H1 (cell line): ENCODE measurements at places on chromosomes 2 and 18.
A peak's percentile ranks its signal among the peaks of the same experiment; 100 is the strongest.

- DNase-seq, result no peak
Measured at GRCh38 chr2:107263628-107264027, 377.7 kb upstream of the ST6GAL2 start.

DNA sequence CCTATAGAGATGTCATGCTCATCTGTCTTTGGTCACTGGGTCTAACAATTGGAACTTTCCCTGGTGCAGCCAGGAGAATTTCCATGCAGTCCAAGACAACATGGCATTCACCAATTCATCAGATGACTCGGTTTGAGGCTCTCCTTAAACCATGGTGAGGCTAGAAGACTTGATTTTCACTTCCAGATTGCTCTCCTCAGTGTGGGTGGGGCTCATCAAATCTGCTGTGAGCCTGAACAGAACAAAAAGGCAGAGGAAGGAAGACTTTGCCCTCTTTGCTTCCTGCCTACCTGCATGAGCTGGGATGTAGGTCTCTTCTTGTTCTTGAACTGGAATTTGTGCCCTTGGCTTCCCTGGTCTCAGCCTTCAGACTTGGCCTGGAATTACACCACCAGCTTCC is 203.4 kb upstream of the TRIB2 start:
- DNase-seq, result no peak

DNA sequence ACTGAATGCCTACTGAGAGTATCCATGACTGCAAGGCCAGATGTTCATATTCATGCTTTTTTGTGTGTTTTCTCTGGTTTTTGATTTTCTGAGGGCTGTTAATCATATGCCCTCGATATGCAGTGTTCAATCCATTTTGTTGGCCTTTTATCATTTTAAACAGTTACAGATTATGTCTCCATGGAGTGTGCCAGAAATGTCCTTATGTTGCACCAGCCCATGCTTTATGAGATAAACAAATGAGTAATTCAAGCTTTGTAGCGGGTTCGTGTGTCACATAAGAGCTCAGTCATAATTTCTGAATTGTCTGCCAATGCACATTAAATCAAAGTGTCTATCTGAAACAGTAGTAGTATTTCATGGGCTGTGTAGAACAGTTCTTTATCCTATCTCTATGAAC is 583.0 kb downstream of the THSD7B start:
- no peak for DNase-seq

- peak; percentile 11 for DNase-seq
Measured at GRCh38 chr2:121036226-121036692, 248.7 kb downstream of the TFCP2L1 start.

DNA sequence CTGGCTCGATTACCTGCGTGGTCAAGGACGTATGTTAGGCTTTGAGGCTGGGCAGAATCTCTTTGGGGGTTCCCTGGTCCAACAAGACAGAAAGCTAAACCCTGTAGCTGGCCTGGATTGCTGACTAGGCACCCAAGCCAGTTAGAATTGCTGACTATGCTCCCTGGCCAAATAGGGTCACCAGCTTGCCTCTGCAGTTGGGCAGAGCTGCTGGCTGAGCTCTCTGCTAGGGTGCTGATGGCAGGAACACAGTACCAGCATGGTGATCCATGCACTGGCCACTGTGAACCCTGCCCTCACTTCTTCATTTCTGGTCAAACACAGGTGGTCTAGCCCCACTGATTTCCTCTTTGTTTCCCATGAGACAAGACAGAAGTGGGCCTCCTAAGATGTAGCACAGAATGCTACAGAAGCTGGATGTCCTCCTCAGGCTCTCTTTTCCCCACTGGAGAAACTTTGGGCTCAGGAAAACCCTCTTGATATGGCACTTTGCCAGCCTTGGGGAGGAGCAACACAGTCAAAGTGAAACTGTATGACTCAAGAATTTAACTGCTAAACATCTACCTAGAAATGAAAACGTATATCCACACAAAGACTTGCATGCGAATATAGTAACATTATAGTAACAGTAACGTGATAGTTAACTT is 20.8 kb downstream of the SP140L start:
- DNase-seq, result no peak

GRCh38 chr2:127225186-127225960 is 5.3 kb upstream of the CYP27C1 start:
- no peak for DNase-seq

DNA sequence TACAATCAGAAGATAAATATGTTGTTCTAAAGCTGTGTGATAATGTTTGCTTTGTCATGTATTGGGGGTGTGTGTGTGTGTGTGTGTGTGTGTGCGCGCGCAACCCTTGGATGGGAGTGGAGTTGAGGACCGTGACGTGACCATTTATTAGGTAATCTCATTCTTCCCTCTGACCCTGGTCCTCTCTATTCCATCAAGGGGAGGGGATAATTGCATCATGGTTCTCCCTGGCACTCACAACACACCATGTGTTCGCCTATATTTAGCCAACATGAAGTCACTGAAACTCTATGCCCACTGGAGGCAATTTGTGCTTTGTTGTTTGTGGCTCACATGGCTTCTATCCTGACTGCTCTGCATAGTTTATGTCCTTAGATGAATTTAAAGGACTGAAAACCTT is 79.8 kb upstream of the LRPPRC start:
- no peak for DNase-seq

DNA sequence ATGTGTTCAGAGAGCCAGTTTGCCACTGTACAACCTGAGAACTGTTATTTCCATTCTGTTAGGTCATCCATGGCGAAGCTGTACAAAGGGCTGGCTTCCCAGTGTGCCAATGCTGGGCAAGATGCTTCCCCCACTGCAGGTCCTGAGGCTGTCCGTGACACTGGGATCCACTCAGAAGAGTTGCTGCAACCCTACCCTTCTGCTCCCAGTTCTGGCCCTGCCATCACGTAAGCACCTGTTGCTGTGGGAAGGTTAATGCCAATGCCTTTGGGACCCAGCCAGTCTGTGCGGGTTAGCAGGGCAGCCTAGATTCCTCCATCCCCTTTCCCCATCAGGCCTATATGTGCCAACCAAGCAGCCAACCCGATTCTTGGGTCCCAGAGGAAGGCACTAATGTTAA is 68.3 kb downstream of the ARHGEF33 start:
- no peak for DNase-seq

- peak; percentile 61 for DNase-seq
Measured at GRCh38 chr2:202377207-202377761, 1.2 kb downstream of the BMPR2 start.

DNA sequence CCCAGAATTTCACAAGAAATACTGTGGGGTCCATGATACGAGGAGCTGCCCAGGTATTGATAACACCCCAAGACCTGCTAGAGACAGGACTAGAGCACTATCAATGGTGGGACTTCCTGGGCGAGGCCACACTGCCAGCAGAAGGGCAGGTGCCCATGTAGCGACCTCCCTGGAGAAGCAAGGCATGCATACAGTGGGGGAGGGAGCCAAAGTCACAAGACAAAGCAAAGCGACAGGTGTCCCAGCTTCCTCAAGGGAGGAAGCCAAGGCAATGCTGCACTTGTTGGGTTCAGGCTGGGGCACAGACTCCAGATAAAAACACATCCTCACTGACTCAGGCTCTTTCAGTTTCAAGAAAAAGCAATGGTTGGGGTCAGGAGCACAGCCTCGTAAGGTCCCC is 7.5 kb downstream of the CD207 start:
- no peak for DNase-seq

- DNase-seq, result no peak
Measured at GRCh38 chr2:146850746-146851145, 994.1 kb upstream of the ACVR2A start.

- no peak for DNase-seq
Measured at GRCh38 chr18:50724751-50725151, 95.1 kb downstream of the MRO start.

DNA sequence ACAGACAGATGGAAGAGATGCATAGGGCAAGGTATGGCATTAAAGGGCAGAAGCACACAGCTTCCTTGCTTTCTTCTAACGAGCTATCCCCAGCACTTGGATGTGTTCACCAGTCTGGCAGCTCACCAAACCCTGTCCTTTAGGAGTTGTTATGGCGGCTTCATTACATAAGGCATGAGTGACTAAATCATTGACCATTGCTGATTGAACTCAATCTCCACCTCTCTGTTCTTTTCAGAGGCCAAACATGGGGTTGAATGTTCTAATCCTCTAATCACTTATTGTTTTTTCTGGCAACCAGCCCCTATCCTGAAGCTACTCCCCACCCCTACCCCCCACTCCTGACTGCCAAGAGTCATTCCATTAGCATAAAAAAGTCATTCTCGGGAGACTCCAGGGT is 301.8 kb downstream of the XIRP2 start:
- DNase-seq, result no peak

DNA sequence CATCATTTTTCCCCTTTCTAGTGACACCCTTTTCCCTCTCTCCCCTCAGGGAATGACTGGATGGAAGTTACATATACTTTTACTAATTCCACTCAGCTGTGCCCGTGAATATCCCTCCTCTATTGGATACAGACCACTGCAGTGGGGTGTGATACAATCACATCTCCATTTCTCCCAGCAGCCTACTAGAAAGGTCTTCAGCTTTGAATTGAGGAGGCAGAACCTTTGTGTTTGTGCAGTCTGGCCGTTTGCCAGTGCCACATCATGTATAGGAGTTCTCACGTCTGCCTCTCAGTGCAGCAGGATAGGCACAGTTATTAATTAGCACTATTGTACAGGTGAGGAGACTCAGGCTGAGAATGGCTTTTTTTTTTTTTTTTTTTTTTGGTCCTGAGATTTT is 16.4 kb downstream of the TNFRSF11A start:
- DNase-seq, result no peak

GRCh38 chr2:108403494-108403893 is 25.7 kb downstream of the SULT1C4 start:
- peak; percentile 64 for DNase-seq

DNA sequence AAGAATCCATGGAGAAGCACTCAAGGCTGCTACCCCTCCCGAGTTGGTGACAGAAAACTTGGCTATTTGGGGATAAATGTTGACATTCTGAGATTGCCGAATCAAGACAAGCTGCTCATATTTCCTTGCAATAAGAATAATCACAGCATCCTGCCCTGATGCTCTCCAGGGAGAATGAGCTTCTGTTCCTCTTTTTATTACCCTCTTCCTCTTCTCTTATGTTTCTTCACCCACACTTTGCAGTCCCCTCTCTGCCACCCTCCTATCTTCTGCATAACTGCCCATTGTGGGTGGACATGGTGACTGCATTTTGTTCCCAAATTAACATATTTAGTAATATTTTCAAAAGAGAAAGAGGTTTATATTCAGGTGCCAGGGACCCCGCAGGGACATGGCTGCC is 11.9 kb upstream of the MSGN1 start:
- no peak for DNase-seq

GRCh38 chr2:233152541-233152940 is 92.4 kb downstream of the INPP5D start:
- no peak for DNase-seq

DNA sequence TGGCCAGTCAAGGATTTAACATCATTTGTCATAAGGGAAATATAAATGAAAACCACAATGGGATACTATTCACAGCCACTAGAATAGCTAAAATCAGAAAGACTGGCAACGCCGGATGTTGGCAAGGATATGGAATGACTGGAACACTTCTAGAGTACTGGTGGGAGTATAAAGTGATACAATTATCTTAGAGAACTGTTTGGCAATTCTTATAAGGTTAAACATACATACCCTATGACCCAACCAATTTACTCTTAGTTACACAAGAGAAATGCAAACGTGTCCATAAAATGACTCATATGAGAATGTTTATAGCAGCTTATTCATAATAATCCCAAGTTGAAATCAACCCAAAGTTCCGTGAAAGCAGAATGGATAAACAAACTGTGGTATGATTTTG is 35.1 kb downstream of the MAPK4 start:
- DNase-seq, result no peak

GRCh38 chr18:32346671-32347070 is 124.0 kb downstream of the GAREM1 start:
- DNase-seq, result no peak

GRCh38 chr18:62407660-62408059 is 82.5 kb downstream of the TNFRSF11A start:
- no peak for DNase-seq

DNA sequence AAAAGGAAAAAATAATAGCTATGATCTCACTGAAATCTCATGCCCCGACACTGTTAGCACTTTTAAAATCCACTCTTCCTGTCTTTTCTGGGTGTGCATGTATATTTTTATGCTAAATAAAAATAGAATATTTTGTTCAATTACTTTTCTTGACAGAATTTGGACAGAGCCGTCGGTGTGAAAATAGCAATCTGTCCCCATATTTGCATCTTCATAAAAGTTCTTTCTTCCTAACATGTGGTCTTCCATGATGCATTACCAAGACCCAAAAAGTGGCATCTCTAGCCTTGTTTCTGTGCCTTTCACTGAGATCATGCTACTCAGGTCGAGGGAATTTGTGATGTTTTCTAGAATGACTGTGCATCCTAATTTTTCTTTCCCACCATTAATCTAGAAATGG is 298.8 kb upstream of the CCDC68 start:
- DNase-seq, result no peak

GRCh38 chr2:196697825-196698224 is 58.3 kb downstream of the CCDC150 start:
- no peak for DNase-seq

DNA sequence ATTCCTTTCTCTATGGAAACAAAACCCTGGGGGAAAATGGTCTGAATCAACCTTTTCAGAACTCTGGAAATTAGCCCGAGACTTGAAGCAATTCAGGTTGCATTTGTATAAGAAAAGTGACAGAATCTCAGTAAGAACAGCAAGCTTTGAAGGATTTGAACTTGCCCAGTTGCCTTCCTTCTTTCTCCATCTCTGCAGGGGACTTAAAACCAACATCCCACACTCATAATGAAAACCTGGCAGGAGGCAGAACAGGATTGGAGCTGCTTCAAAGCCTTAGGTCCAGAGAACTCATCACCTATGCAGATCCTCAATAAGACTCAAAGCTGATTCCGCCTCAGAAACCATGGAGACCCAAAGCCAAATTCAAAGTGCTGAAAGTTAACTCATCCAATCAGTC is 790.5 kb upstream of the ID2 start:
- no peak for DNase-seq

- DNase-seq, result no peak
Measured at GRCh38 chr2:138215958-138216357, 251.7 kb downstream of the HNMT start.

GRCh38 chr2:205013586-205013985 is 468.3 kb downstream of the PARD3B start:
- DNase-seq, result no peak

GRCh38 chr2:10407841-10408648 is 40.1 kb downstream of the ODC1 start:
- DNase-seq, result no peak

- no peak for DNase-seq
Measured at GRCh38 chr18:4058179-4058578, 396.9 kb downstream of the DLGAP1 start.

- no peak for DNase-seq
Measured at GRCh38 chr2:163171786-163172530, 333.4 kb upstream of the KCNH7 start.

DNA sequence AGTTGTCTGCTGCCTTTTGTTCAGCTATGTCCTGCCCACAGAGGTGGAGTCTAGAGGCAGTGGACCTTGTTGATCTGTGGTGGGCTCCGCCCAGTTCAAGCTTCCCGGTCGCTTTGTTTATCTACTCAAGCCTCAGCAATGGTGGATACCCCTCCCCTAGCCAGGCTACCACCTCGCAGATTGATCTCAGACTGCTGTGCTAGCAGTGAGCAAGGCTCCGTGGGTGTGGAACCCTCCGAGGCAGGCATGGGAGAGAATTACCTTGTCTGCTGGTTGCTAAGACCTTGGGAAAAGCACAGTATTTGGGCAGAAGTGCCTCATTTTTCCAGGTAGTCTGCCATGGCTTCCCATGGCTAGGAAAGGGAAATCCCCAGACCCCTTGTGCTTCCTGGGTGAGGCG is 146.0 kb downstream of the KCNJ3 start:
- no peak for DNase-seq
